ENCODE measurements at places on chromosomes 12 and 14.

DNA sequence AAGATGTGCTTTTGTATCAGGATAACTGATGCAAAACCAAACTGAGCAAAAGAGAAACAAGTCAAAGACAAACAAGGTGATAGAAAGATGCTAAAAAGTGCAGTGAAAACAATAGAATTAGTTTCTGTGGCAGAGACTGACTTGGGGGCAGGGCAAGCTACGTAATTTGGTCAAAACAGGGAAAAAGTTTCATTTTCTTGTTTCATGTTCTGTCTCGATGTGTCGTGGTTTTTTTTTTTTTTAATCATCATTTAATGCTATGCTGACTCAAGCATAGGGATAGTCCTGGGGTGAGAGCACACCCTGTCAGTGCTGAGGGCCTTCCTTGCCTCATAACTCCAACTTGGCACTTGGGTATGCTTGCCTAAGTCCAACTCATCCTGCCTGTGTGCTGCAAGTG, 144.1 kb upstream of the PTPRQ start:
- DNase-seq, result no peak

GRCh38 chr12:8482571-8483061, 26.9 kb downstream of the CLEC6A start:
- no peak for DNase-seq

- DNase-seq, result no peak
These were observed 521.2 kb downstream of the MED13L start for GRCh38 chr12:115756271-115756670.

DNA sequence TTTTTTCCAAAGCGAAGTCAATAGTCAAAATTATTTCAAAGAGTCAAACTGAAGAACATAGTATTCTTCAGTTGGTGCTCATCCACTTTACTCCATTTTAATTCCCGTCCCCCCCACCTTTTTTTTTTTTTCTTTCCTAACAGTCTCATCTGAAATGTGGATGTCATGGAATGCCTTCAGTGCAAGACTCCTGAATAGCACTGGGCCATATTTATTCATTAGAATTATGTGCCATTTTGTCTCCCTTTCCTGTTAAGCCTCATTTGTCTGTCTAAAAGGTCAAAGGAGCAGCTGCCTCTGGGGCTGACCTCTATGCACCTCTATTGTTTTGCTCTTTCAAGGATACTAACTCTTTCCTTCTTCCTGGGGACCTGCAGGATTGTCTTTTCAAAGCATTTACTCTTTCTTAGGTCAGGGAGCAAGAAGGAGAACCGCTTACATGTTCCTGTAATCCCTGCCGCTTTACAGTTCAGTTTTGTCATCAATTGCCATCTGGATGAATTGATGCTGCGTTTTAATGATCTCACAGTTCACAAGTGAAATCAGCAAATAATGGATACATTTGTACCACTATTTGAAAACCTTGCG, 310.6 kb downstream of the NPAS3 start:
- no peak for DNase-seq

Measured in fibroblast of skin of back (primary cell).